Daoy (cell line): ENCODE measurements at places on chromosomes 5 and 9. TPM values are rescaled to one million over a fixed set of nuclear protein-coding genes. Genes with fewer than 3 reads are reported as not detected.

GADD45G gene
- total RNA-seq = 9.3 and 22.6 TPM in 2 replicates

IL4 gene
- total RNA-seq = not detected in 2 replicates

PCDHGA10 gene
- 0.06 and 0.30 TPM in 2 replicates for total RNA-seq

ACTBL2 gene
- 7.1 and 8.7 TPM in 2 replicates for total RNA-seq

PTPRD gene
- 4.5 and 5.7 TPM in 2 replicates for total RNA-seq

MAMDC2 gene
- 0.30 and 2.2 TPM in 2 replicates for total RNA-seq

GPR21 gene
- total RNA-seq = not detected in 2 replicates

C9 gene
- not detected in 2 replicates for total RNA-seq

OR1L6 gene
- total RNA-seq = not detected in 2 replicates

PLK2 gene
- 871 and 986 TPM in 2 replicates for total RNA-seq

SLC46A2 gene
- total RNA-seq = not detected in 2 replicates

PIP5KL1 gene
- total RNA-seq = 0.18 and 0.51 TPM in 2 replicates

GRM6 gene
- total RNA-seq = not detected in 2 replicates

TMEM171 gene
- total RNA-seq = 1.5 and 4.6 TPM in 2 replicates

RELL2 gene
- total RNA-seq = 2.6 and 3.4 TPM in 2 replicates

CCNI2 gene
- total RNA-seq = 0.06 and 0.09 TPM in 2 replicates

TMEM252 gene
- total RNA-seq = not detected in 2 replicates

MRPL41 gene
- total RNA-seq = 101 and 119 TPM in 2 replicates

DNA sequence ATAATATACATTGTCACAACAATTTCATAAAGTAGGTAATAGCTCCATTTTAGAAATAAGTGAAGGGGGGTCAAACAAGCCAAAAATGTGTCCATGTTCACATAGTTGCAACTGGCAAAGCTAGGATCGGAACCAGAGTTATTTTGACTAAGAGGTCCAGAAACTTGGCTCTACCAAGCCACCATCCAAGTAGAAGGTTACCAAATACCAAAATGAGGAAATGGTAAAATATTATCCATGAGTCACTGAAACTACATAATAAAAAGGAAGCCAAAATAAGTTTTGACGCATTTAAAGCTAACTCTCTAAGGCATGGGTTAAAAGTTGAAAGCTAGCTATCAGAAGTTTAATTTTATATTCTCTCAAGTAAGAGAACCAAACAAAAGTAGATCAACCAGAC lies 886.9 kb upstream of the DMAC1 start:
- DNase-seq = no peak

- DNase-seq = no peak
Measured at GRCh38 chr5:124721229-124721735, 25.2 kb downstream of the ZNF608 start.

GRCh38 chr9:95731876-95732275 lies 143.6 kb upstream of the ERCC6L2 start:
- no peak for DNase-seq

DNA sequence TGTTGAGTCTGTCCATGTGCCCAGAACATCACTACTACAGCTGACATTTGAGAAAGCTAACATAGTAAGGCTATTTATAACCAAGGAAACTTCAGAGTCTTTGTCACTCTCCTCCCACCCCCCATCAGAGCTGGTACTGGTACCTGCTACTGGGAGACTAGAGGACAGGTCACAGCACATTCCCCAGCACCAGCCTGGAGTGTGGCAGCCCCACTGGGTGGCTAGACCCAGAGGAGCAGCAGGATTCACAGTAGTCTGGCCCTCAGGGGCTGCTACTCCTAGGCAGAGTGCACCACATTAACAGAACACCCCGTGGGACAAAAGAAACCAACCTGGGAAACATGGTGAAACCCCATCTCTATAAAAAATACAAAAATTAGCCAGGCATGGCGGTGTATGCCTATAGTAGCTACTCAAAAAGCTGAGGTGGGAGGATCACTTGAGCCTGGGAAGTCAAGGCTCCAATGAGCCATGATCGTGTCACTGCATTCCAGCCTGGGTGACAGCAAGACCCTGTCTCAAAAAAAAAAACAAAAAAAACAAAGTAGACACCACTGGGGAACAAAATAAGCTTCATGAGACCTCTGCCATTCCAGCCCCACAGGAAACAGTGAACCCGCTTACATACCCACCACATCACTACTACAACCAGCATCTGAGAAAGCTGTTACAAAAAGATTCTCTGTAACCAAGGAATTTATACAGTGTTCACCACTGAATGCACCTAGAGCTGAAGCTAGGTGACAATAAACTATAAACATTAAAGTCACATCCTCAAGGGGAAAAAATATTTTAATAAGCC lies 26.3 kb upstream of the PTGER4 start:
- DNase-seq = no peak

DNA sequence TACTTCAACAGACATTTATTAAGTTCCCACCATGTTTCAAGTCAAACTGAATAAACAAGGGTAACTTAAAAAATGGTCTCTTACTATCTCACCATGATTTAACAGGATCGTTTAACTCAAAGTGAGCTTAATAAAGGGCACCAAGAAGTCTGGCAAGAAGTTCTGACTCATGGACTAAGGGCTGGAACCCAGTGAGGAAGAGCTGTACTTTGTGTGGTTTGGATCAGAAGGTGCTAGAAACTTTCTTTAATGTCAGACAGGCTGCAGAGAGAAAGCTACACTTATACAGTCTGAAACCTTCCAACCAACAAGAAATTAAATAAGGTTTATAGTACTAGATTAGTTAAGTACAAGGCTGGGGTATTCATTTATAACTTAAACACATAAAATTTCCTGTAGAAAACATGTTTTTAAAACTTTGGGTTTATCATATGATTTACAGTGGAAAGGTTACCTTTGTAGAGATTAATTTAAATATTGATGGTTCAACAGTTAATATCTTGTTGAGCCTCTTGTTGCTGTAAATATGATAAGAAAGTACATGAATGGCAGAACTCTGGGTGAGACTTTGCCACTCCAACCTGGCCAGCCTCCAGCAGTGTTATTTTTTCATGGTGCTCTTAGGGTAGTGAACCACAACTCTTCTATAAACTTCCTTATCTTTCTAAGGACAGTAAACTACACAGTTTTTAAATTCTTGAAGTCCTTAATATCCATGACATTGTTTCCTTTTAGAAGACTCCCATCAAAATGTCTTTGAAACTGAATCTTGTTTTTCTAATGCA lies 162.8 kb downstream of the MAN2A1 start:
- DNase-seq = peak; percentile 19

- peak; percentile 90 for DNase-seq
Measured at GRCh38 chr9:122213589-122214413, 15.0 kb downstream of the LHX6 start.

DNA sequence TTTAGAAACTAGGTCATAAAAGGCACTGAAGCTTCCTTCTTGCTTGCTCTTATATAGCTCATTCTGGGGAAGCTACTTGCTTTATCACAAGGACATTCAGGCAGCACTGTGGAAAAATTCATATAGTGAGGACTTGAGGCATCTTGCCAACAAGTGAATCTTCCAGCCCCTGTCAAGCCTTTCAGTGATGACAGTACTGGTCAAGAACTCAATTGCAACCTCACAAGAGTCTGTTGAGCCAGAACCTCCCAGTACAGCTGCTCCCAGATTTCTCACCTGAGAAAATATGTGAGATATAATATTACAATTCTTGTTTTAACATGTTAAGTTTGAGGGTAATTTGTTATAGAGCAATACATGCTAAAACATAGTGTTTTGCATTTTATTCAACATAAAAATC lies 2011.0 kb upstream of the NUDT12 start:
- DNase-seq = no peak

- DNase-seq = peak; percentile 69
Measured at GRCh38 chr5:149549461-149550267, 1.6 kb downstream of the CSNK1A1 start.

- peak; percentile 22 for DNase-seq
Measured at GRCh38 chr9:106419829-106420228, 443.1 kb upstream of the ZNF462 start.

DNA sequence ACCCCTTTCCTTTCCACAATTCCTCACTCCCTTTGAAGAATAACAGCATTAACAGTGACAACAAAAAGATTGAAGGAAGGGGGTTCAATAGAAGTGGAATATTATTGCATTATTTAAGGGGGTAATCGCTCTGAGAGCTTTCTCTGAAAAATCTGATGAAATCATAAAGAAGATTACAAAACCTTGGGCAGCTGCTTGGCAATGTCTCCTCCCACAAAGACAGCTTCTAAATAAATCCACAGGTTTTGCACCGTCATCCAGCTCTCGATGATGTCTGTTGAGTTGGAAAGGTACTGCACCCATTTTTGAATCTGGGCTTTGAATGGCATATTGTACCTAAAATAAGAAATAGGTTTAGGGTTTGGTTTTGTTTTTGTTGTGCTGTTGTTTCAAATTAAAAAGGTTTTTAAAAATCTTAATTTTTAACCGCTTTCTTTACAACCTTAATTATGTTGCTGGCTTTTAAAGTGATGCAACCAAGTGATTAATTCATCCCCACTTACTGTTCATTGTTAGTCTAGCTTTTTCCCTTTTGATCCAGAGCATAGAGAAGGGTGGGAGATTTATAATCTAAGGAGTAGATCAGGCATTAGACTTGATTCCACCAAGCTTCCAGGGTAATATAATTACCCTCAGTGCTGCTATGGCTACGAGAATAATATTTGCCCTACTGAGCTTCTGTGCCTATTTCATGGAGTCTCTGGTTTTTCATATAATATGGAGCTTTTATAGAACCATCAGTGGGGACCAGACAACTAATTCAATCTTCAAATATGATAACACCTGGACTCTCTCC lies 85.0 kb downstream of the DNAH5 start:
- no peak for DNase-seq

GRCh38 chr5:116525674-116526073 lies 48.9 kb downstream of the SEMA6A start:
- DNase-seq = no peak

- DNase-seq = no peak
Measured at GRCh38 chr5:61738446-61738845, 406.4 kb downstream of the ZSWIM6 start.

DNA sequence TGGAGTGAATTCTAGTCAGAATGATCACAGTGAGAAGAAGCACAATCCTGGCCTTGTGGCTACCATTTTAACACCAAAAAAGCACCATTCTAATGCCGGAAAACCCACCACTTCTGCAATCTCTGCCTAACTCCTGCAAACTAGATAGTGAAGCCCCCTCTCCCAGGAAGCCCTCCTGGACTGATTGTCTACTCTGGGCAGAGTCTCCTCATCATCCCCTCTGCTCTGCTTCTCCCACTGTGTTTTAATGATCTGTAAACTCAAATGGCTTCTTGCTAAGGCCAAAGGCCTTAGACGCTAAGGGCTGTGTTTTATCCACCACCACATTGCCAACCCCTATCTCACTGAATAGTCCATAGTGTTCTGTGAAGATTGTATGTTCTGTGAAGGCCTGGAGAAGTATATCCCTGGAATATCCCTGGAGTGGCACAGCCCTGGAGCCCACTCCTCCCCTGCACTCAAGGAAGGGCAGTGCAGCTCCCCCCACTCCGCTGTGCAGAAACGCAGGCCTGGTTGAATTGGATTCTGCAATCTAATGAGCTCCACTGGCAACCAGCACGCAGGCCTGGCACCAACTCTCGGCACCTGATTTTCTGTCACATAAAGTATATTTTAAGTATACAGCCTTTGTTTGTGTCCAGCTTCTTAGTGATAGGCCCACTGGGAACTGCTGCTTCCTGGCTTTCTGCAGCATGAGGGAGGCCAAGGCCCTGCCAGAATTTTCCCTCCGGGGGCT lies 126.3 kb downstream of the ATPSCKMT start:
- DNase-seq = no peak

- DNase-seq = no peak
Measured at GRCh38 chr5:158014372-158014771, 155.4 kb upstream of the CLINT1 start.

DNA sequence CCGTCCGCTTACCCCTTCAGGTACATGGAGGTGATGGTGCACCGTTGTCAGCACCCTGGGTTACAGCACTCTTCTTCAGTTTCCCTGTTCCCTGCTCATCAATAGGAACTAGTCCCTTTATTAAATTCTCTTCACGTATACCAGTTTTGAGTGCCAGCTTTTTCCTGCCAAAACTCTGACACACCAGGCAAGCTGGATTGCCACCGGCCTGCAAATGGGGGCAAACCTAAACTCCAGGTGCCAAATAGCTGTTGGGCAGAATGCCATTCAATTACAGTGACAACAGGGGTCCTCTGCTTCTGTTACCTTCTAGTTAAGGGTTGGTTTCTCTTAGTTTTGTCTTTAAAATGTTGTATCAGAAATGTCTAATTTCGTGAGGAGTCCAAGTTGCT lies 400.4 kb downstream of the OSTF1 start:
- DNase-seq = no peak

- peak; percentile 61 for DNase-seq
Measured at GRCh38 chr5:98604721-98605425, 168.6 kb upstream of the RGMB start.

- no peak for DNase-seq
Measured at GRCh38 chr9:68728731-68729130, 23.7 kb downstream of the PIP5K1B start.

GRCh38 chr5:146291421-146292074 lies 47.1 kb upstream of the POU4F3 start:
- DNase-seq = peak; percentile 46

DNA sequence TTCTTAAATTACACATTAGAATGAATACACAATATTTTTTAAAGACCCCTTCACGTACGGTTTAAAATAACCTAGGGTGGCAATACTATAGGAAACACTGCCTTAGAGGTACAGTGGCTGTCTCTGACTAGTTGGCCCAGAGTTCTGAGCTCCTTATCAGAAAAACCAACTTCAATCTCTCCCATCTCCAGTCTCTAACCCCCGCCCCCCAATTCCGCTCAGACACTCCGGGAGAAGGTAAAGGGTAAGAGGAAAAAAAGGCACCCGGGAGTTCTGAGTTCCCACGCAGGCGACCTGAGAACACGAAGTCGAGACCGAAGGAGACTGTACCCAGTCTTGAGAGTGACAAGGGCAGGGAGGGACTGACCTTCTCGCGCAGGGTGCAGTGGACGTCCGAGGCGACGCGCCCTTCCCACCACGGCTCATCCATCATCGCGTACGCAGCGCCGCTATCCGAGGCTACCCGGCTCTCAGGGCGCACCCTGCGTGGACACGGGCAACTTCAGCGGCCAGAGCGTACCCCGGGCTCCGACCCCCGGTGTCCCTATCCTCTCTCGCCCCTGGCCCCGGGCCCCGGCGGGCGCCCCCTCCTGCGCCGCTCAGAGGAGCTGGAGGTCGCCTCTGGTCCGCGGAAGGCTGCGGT lies 752 bp downstream of the CCNJL start:
- DNase-seq = peak; percentile 33

DNA sequence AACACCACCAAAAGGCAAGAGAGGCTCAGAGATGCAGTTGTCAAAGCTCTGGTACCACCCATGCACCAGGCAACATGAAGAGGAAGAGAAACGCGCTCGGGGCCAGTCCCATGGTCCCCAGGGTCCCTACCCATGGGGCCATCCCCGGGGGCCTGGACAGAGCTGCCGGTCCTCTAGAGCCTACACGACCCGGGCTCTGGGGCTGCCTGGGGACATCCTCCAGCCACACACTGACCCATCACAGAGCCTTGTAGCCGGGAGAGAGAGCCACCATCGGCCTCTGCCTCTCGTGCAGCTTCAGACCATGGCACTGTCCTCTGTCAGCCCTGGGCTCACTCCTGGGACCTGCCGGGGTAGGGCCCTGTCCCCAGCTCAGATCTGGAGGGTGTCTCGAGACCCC lies 23.7 kb downstream of the VAV2 start:
- no peak for DNase-seq

GRCh38 chr9:87546704-87547103 lies 49.0 kb downstream of the DAPK1 start:
- peak; percentile 67 for DNase-seq
